Tongue (tissue), 3 donors: ENCODE measurements at places on chromosomes 6 and 20.

DNA sequence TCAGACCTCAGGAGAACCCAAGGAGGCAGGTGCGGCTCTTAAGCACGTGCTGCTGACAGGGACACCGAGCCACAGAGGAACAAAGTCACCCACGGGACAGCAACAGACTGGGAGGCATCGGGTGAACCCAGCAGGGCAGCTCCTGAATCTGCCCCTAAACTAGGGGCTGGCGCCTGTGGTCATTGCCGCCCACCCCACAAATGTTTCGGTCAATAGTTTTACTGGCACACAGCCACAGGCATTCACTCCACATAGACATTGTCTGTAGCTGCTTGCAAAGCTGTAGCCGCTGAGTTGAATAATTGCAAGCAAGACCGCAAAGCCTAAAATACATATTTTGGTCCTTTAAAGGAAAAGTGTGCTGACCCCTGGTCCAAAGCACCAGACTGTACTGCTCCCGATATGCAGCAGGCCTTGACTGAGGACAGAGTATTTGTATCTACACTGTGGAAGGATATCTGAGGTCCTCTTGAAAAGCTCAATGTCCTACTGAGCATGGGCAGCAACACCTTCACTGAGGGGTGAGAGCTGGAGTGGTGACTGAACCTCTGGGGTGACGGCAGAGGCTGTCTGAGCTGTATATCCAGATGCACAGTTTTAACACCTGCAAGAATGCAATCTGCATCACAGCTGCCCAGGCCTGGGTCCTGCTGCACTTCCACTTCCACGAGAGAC lies 310.3 kb downstream of the THBS2 start:
- DNase-seq = no peak

- no peak for DNase-seq
Observed at GRCh38 chr6:106370639-106371038, 10.1 kb downstream of the CRYBG1 start.

DNA sequence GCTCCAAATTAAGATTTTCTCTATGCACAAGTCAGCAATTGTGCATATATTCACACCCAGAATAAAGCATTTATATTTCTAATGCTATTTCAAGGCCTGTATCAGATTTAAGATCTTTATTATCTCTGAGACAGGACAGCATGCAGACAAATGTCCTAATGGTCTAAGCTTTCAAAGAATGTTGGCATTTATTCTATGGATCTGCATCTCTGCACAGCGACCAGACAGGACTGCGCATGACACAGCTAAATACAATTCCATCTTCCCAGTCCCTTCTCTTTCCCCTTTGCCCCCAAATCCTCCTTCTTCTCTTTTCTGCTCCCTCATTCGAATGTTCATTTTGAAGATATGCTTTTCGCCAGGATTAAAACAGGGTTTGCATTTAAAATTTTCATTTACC lies 478.5 kb downstream of the PKHD1 start:
- DNase-seq = no peak

- no peak for DNase-seq
Observed at GRCh38 chr6:122710908-122711635, 68.4 kb upstream of the FABP7 start.

DNA sequence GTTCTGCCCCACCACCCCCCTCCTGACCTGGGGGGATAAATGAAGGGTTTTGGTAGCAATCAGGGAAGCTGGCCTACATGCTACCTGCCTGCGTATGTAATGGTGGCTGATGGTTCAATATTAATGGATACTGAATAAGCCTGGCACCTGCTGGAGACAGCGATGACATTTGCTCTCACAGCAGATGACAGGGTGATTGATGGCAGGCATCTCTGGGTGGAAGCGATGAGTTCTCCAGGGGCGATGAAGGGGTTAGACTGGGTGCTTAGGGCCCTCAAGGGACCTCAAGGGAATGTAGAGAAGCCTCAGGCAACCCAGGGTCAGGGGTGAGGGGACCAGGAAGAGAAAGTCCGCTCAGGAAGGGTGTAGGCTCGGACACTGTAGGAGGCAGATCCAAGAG lies 107.7 kb upstream of the MLN start:
- no peak for DNase-seq

- DNase-seq = no peak
Observed at GRCh38 chr6:43768506-43768860, 1.5 kb upstream of the VEGFA start.

- peak; percentile 80 for DNase-seq
Observed at GRCh38 chr6:148313488-148313887, 29.1 kb upstream of the SASH1 start.

GRCh38 chr6:143536866-143537691 lies 25.6 kb upstream of the FUCA2 start:
- peak; percentile 69 for DNase-seq

- no peak for DNase-seq
Observed at GRCh38 chr6:158653577-158654354, 3.9 kb downstream of the SYTL3 start.

DNA sequence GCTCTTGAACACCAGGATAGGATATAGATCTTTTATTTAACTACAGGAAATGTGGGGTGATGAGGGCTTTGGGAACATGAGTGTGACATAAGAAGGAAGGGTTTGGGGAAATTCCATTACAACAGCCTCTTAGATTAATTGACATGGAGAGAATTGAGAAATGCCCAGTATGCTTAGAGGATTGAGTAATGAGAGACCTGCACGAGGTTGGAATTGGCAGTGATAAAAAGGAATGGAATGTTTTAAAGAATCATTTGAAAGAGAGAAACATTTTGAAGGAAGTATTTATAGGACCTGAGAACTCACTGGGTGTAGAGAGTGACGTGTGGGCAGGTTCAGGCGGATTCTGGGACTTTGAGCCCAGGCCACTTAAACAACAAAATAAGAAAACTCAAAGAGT lies 227.0 kb downstream of the BMP2 start:
- no peak for DNase-seq

- no peak for DNase-seq
Observed at GRCh38 chr6:131492932-131493573, 80.0 kb upstream of the ARG1 start.

- DNase-seq = no peak
Observed at GRCh38 chr6:984031-984430, 291.1 kb upstream of the EXOC2 start.

DNA sequence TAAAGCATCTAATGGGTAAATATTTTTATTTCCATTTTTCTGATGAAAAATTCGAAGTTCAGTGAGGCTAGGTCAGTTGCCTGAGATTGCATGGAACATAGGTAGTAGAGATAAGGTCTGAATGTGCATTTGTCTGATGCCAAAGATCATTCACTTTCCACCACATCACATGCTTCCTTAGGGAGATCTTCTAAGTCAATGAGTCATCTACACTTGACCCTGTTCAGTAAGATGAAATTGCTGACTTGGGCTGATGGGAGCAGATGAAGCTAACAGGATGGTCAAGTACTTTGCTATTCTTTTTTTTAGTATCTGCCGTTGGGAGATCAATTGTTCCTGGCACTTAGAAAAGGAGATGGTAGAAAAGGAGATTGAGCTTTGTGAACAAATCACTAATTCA lies 511.3 kb downstream of the PHF3 start:
- DNase-seq = no peak

GRCh38 chr6:72651174-72651573 lies 29.3 kb downstream of the KCNQ5 start:
- DNase-seq = no peak

- DNase-seq = no peak
Observed at GRCh38 chr20:60292001-60292520, 333.8 kb downstream of the CDH26 start.

DNA sequence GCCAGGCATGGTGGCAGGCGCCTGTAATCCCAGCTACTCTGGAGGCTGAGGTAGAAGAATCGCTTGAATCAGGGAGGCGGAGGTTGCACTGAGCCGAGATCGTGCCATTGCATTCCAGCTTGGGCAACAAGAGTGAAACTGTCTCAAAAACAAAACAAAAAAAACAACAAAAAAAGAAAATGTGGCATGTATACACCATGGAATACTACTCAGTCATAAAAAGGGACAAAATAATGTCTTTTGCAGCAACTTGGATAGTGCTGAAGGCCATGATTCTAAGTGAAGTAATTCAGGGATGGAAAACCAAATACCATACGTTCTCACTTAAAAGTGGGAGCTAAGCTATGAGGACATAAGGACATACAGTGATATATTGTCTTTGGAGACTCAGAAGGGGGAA lies 96.3 kb downstream of the MYB start:
- no peak for DNase-seq

DNA sequence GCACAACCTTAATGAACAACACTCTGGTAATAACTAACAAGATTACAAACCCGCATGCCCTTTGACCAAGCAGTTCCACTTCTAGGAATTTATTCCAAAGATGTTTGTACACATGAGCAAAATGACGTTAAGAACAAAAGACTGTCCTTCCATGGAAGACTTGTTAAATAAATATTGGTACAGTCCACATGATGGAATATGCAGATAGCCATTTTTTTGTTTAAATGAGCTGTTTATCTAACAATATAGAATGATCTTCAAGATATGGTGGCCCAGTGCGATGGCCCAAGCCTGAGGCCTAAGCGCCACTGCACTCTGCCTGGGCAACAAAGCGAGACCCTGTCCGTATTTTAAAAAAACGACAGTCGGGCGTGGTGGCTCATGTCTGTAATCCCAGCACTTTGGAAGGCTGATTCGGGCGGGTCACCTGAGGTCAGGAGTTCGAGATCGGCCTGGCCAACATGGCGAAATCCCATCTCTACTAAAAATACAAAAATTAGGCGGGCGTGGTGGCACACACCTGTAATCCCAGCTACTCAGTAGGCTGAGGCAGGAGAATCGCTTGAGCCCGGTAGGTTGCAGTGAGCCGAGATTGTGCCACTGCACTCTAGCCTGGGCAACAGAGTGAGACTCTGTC lies 7.4 kb upstream of the AHCY start:
- DNase-seq = no peak

DNA sequence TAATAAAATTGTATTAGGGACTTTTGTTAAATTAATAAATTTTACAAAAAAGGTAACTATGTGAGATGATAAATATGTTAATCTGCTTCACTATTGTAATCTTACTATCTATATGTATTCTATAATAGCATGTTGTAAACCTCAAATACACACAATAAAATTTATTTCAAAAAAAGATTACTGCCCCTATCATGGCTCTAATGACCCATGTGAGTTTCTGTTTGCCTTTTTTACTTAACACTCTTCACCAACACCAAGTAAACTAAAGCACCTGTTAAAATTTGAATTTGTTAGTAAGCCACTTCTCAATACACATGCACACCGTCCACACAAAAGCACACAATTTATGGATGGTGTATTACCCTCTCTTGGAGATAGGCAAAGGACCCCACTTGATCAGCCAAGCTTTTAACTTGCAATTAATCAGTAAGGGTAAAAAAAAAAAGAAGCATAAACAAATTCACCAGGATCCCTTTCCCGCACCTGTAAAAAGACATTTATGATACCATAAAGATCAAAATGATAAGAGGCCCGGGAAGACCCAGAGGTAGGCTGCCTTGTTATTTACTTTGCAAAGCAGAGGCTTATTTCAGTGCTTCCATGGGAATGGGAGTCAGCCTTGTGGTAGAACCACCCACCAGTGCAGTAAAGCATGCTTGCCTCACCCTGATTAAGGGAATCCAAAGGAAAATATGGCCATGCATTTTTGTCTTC lies 28.6 kb upstream of the PKHD1 start:
- DNase-seq = no peak

- no peak for DNase-seq
Observed at GRCh38 chr20:44455126-44455525, 20.5 kb upstream of the TTPAL start.

DNA sequence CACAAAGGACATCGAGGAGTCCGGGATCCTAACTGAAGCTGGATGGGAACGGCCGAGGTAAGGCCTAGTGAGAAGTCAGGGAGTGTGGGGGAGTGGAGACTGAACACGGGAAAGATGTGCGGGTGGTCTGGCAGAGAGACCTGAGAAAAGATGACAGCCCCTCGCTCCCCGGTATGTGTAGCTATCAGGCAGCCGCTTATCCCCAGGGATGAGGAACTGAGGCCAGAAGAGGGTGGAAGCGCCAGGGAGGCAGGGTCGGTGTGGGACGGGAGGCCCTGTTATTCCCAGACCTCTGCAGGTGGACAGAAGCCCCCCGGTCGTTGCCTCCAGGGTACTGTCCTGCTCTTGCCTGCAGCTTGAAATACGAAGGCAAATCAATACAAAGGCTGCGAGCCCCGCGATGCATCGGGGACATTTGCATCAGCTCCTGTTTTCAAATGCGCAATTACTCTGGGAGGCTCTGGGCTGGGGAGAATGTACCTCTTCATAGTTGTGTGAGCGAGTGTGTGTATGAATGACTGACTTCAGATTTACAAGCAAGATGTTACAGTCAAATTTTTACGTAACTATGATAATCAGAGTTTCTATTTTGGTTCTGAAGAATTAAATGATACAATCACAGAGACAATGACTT lies 221.3 kb downstream of the QKI start:
- no peak for DNase-seq

- no peak for DNase-seq
Observed at GRCh38 chr6:43695967-43696291, 8.3 kb upstream of the MRPS18A start.

- DNase-seq = no peak
Observed at GRCh38 chr20:48823960-48824498, 3.8 kb downstream of the PREX1 start.

GRCh38 chr20:37341632-37342031 lies 4.3 kb upstream of the SRC start:
- DNase-seq = no peak

DNA sequence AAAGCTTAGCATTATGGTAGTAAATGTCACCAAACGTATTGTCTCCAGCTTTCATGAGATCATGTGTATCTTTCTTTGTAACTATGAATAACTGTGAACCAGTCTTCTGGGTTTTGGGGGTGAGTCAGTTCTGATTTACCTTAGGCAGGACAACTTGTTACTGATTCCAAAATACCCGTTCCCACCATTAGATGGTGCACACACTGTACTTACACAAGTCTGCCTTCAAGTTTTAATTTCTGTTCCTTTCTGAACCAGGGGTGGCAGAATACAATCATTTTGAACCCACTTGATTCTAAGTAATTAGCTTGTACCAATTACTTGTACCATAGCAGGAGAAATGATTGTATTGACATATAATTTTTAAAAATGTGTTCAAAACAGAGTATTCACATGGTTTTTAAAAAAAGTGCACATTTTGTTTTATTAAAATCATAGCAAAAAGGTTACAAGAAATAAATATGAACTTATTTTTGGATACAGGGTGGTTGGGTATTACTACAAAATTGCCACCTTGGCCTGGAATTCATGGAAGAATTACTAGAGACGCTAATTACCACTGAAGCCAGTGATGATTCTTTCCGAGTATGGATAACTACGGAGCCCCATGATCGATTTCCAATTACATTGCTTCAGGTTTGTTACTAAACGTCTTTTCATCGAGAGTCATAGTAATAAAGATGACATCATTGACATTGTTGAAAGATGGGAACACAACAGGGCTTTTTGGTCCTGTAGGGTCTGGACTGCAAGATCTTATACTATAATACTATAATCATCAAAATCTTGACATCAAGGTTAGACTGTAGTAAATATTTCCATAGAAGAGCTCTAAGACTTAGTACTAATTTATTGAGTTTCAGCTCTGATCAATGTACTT lies 75.2 kb upstream of the GLP1R start:
- DNase-seq = peak; percentile 66
